ENCODE measurements at places on chromosomes 5 and 9.
A peak's percentile ranks its signal among the peaks of the same experiment; 100 is the strongest.

GRCh38 chr9:128164307-128164885 is 4.3 kb downstream of the BBLN start:
- DNase-seq = no peak

DNA sequence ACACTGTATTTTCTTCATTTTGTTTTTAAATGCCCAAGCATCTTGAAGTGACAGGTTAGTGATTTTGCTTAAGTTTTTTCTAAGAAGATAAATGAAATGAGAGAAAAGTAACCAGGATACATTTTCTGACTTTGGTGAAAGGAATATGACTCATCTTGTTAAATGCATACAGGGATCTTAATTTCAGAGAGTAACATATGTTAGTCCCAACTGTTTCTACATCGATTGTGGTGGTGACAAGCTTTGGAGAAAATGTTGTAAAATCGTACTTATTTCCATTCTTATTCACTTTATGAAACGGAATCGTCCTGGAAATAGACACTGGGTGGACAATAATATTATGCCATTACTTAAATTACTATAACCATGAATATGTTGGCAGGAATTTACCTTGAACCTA is 107.5 kb downstream of the KCNN2 start:
- DNase-seq = no peak

DNA sequence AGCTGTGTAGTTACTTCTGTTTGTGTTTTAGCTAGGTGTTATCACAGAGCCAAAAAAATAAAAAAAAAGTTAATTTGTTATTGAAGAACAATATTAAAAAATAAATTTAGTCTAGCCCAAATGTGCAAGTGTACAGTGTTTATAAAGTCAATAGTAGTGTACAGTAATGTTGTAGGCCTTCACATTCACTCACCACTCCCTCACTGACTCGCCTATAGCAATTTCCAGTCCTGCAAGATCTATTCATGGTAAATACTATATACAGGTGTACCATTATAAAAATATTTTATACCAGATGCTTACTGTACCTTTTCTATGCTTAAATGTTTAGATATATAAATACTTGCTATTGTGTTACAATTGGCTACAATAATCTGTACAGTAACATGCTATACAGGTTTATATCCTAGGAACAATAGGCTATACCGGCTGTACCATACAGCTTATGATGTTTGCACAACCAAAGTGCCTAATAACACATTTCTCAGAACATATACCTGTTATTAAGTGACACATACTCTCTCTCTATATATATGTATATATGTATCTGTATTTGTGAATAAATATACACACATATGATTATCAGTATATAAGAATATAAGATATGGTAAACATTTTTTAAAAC is 341.4 kb upstream of the EDIL3 start:
- no peak for DNase-seq

GRCh38 chr5:132257131-132258101 is at the start of gene PDLIM4:
TSS of gene PDLIM4 (plus strand) at chr5:132257696. CDS start at chr5:132257735, 39 bp downstream.
- no peak for DNase-seq

GRCh38 chr9:87392086-87392485 is 105.6 kb upstream of the DAPK1 start:
- DNase-seq = no peak

DNA sequence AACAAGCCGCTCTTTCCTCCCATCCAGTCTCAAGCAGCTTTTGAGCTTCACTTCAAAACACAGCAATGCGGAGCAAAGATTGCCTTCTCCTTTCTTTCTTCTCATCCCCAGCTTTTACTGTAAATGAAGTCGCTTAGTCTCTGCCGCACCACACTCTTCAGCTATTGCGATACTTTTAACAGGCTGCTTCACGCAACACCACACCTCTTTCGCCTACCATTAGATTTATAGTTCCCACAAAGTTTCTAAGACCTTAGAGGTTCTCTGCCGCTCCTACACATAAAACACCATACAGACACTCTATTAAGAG is 711 bp downstream of the PGGT1B start:
- DNase-seq = no peak

DNA sequence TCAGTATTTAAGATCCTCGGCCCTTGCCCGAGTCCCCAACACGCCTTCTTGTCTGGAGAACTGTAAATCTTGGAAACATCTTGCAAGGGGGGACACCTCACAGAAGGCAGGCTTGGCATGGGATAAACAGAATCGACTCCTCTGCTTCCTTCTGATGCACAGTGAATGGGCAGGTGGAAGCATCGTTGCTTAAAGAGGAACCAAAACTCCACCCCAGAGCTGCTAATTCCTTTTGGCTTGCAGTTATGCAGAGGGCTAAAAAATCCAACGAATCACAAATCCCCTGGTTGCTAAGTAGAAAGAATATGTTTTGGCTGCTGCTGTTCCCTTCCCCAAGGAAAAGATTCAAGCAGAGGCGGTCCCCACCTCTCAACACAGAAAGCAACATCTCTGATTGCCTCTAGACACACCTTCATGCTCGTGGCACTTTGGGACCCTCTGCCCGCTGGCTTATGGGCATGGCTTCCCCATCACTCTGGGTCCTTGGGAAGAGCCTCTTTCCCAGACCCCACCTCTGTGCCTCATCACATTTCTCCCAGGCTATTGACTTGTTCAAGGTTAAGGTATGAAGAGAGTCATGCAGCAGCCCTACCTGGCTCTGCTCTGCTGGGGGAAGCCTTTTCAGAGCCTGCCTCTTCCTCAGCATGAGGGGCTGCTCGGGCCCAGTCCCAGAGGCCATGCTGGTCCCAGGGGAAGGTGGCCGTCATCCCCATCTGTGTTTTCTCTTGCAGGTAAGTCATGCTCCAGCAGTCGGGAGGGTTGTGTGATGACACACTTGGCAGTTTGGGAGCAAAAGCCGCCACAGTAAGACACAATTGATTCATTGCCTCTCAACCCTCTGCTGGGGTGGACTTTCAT is 137.1 kb downstream of the KCNIP1 start:
- DNase-seq = no peak

DNA sequence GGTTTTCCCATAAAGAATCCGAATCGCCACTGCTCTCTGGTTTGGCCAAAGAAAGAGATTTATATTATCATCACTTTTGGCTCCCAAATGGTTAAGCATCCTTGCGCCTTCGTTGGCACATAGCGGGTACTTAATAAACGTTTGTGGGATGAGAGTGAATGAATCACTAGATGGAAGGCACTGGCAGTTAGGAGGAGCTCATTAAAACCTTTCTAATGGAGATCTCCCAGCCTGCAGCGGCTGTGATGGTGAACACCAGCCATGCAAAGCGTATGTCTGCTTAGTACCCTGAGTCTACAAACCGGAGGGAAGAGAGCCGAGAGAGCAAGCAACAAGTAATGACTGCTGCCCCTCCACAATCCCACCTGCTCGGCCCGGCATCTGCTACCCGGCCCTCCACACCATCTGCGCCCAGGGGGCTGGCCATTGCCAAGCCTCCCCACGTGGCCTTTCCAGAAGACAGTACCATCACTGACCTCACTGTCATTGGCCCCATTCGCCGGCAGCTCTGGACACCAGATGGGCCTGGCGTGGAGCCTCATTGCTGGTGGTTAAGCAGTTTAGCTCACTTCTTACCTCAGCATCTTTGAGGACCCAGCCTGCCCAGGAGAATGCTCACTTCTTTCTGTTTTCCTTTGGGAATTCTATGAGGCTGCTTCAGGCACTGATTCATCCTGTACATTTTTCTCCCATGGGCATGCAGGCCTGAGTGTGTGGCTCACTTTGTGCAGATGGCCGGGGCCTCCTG is 39.3 kb upstream of the ANKRD33B start:
- peak; percentile 74 for DNase-seq

GRCh38 chr5:114237766-114238165 is 124.1 kb upstream of the KCNN2 start:
- no peak for DNase-seq

DNA sequence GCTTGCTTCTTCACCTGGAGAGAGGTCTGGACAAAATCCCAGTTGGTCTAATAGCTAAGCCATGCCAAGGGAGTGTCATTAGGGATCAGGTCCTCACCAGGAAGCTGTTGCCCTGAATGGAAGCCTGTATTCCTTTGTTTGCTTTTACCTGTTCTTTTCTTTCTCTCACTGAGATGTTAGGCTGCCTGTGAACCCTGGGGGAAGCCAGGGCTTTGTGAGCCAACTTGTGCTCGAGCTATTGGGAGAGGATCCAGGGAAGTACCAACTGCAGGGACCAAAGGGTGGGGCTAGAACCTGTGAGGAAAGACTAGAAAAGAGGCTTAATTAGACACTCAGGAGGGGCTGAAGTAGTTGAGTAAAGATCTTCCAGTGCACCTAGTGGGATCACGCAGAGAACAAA is 451.2 kb upstream of the TLE4 start:
- no peak for DNase-seq

GRCh38 chr5:146765089-146765832 is 113.3 kb downstream of the PPP2R2B start:
- no peak for DNase-seq

- peak; percentile 21 for DNase-seq
Measured at GRCh38 chr9:89770531-89771174, 165.8 kb downstream of the GADD45G start.

GRCh38 chr9:75797085-75797580 is 93.3 kb upstream of the PCSK5 start:
- DNase-seq = no peak

- no peak for DNase-seq
Measured at GRCh38 chr9:35520364-35520710, 30.4 kb downstream of the RUSC2 start.

GRCh38 chr5:166356096-166356495 is 1935.3 kb upstream of the WWC1 start:
- DNase-seq = no peak

- no peak for DNase-seq
Measured at GRCh38 chr5:87405472-87406155, 7.1 kb downstream of the CCNH start.

DNA sequence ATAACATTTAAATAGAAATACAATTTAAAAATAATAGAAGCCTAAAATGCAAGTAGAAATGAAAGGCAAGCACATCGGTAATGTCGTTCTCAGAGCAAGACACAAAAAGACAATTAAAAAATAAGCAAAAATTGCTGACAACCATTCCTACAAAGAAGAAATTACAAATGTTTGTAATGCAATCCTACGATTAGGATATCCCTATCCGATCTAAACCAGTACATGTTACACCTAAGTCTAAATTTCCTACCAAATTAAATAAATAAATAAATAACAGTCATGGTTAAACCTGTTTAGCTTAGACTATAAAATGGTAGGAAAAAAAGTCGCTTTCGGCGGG is 90.0 kb downstream of the ANXA2R start:
- no peak for DNase-seq

GRCh38 chr5:155475318-155475717 is 461.8 kb downstream of the KIF4B start:
- DNase-seq = no peak

- DNase-seq = no peak
Measured at GRCh38 chr9:3823842-3824475, 298.2 kb upstream of the RFX3 start.

DNA sequence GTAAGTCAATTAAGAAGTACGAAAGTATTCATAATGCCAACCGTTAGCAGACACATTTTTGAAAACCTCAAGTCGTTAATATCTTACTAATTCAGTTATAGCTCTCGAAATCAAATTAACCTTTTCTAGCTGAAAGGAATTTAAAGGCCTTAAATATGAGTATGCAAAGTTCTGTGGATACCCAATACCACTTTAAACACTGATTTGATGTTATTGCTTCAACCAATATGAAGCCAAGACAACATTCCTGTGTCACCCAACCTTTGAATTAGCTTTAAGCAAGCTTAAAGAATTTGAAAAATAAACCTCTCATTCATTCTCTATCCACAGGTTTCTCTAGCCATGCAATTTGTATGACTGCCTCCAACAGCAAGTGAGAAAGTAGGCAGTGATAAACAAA is 204.5 kb downstream of the MCTP1 start:
- DNase-seq = no peak

DNA sequence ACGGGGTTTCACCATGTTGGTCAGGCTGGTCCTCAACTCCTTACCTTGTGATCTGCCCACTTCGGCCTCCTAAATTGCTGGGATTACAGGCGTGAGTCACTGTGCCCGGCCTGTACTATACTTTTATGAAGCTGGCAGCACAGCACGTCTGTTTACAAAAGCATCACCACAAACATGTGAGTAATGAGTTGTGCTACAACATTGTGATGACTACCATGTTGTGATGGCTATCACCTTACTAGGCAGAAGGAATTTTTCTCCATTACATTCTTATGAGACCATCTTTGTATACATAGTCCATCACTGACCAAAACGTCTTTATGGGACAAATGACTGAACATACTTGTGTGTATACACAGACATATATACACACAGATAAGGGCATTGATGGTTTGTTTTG is 1019.0 kb downstream of the CDH18 start:
- no peak for DNase-seq

DNA sequence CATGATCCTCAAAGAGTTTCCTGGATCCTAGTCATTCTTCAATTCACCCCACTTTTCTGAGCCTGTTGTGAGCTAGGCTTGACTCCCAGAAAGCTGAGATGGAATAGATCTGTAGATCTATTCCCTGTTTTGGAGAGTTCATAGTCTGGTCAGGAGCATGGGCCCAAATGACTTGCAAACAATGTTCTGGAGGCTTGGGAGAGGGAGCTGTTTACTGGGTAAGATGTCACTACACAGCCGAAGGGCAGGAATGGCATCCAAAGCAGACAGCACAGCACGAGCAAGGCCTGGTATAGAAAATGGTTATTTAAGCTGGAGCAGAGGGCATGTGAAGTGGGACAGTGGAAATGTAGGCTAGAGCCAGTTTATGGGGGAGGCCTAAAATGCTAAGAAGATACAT is 152.5 kb upstream of the ALDH1B1 start:
- no peak for DNase-seq

DNA sequence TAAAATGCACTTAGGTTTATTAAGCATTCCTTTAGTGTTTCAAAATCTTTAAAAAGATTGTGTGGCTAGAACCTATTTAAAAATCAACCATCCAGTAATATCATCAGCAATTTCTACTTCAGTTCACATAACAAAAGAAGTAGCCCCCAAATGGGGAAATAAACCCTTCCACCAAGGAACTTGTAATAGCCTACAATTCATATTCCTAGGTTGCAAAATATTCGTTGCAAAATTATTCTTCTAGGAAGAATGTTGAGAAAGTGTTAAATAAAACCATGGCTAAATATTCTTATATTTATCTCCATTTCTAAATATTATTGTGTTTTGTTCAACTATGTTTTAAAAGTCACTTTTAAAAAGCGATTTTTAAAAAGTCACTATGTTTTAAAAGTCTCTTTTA is 177.9 kb upstream of the PRLR start:
- DNase-seq = no peak

DNA sequence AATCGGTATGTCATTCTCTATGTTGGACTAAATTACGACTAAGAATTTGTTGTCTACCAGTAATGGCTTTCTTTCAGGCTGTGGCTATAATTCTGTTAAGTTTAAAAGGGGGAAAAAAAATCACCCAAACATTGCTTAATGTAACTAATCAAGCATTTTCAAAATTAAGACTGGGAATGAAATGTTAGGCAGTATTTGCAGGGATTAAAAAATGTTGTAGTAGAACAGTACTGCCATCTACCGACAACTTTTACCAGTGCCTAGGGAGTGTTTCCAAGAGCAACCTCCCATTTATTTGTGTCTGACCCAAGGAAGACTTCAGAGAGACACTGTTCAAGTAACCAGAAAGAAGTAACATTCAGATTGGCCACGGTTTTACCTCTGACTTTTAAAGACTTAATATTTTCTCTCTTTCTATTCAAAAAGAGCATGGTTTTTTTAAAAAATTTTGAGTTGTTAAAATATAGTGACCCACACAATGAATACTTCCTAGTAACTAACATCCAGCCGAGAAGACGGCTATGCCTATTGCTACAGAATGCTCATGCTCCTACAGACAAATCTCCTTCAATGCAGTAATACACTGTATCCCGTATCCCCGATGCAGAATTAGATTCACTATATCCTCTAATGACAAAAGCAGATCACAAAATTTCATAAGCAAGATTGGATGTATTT is 92.4 kb downstream of the ARL15 start:
- DNase-seq = peak; percentile 48
